ENCODE measurements at places on chromosomes 5 and 9.

GRCh38 chr5:115949096-115949495 lies 13.2 kb upstream of the LVRN start:
- no peak for DNase-seq

- no peak for DNase-seq
These were observed 8.2 kb upstream of the ZFYVE16 start for GRCh38 chr5:80399526-80400239.

GRCh38 chr5:179526978-179527377 lies 23.4 kb upstream of the RUFY1 start:
- DNase-seq: no peak

GRCh38 chr5:89283728-89284493 lies 400.9 kb upstream of the MEF2C start:
- no peak for DNase-seq

- no peak for DNase-seq
These were observed 479.2 kb upstream of the TUSC1 start for GRCh38 chr9:26157411-26157810.

DNA sequence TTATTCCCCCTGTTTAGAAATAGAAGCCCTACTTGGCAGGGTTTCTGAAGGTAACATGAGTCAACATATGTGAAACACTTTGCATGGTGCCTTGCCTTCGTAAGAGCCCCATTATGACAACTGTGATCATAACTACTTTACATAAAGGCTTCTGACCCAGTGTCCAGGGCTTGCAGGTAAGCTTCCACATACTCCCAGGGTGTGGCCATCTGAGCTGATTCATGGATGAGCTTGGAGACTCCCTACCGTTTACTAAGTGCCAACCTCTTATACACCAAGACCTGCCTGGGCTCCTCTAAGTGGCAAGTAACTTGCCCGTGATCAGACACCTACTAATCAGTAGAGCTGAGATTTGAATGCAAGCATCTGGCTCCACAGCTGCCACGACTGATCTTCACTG lies 62.8 kb upstream of the C5orf58 start:
- no peak for DNase-seq

GRCh38 chr5:143041972-143042770 lies 272.0 kb downstream of the ARHGAP26 start:
- no peak for DNase-seq

GRCh38 chr5:123803359-123803758 lies 291.4 kb downstream of the CSNK1G3 start:
- no peak for DNase-seq

DNA sequence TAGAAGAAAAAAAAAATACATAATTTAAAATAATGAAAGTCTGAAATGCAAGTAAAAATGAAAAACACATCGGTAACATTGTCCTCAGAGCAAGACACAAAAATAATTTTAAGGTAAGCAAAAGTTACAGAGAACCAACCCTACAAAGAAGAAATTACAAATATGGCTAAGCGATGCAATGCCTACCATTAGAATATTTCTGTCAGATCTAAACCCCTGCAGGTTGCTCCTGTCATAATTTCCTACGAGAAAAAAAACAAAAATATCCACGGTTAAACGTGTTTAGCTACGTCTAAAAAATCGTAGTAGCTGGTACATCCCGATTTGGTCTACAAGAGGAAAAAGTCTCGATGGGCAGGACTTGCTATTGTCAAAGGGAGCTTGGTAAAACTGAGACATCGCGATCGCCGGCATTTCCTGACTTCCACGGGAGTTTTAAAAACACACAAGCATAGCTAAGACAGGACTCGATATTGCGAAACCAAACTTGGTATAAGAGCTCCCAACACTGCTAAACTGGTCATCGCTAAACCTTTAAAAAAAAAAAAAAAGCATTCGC lies 1.1 kb upstream of the ANXA2R start:
- no peak for DNase-seq

DNA sequence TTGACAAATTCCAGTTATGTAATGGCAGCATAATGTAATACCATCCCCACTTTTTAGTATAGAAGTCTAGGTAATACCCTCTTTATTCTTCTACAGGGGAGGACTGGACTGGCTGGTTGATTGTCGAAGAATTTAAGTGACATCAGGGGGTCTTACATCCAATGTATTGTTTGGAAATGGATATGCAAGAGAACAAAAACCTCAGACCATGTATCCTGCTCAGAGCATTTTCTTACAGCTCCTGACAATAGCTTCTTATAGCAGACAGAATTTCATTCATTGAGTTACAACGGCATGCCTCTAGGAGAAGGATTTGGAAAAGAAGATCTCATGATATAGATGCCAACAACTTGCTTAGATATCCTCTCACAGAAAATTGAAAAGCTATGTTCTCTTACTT lies 2032.3 kb downstream of the EFNA5 start:
- no peak for DNase-seq

- no peak for DNase-seq
These were observed 602.8 kb downstream of the IRX1 start for GRCh38 chr5:4198461-4198860.

DNA sequence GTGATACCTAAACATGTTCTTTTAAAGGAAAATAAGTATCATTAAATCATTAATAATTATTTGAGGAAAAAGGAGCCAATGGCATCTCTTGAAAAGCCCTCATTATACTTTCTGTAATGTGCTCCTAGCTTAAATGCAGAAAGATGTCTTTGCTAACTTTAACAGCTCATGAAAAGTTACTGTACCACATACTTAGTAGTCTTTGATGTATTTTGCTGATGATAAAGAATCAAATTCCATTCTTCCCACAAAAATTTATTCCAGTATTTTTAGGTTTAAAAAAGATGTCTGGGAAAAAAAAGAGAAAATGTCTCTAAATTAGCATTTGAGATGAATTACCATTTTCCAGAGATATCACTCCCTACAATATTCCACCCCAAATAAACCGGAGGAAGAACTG lies 112.5 kb downstream of the PPP2R2B start:
- DNase-seq: no peak

GRCh38 chr5:5658889-5659465 lies 236.5 kb downstream of the ICE1 start:
- DNase-seq: no peak

GRCh38 chr9:93713716-93714115 lies 137.3 kb downstream of the PHF2 start:
- DNase-seq: no peak

DNA sequence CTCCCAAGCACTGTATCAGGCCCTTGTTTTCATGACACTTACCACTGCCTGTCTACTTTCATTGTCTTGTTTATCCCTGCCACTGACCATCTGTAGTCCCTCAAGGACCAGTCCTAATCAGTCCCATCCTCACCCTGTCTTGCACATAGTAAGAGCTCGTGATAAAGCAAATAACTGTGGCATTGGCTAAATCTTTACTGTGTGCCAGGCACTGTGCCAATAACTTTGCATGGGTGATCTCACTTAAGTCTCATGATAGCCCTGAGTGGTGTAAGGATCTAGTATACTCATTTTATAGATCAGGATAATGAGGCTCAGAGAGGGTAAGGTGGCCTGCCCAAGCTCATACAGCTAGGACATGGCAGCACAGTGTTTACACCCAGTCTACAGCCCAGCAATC lies 5.6 kb downstream of the CDX1 start:
- DNase-seq: no peak

DNA sequence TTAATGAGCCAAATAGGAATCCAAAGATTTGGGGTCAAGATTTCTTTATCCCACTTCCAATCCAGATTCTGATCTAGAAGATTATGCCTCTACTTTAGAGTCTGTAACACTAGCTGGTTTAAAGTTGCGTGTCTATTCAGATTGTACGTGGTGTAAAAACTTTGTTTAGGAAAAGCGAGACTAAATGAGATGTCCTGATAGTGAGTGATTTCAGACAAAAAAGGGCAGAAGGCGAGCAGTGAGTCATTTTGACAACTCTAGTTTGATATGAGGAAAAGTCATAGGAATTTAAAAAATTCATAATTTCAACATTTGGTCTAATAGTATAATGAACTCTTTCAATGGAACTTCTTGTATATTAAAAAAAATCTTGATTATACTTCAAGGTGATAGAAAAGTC lies 119.6 kb upstream of the KLF9 start:
- DNase-seq: no peak

- DNase-seq: no peak
These were observed 349.6 kb downstream of the SLIT3 start for GRCh38 chr5:168951356-168951755.

- no peak for DNase-seq
These were observed 21.0 kb downstream of the F2RL2 start for GRCh38 chr5:76602094-76602726.

- no peak for DNase-seq
These were observed 28.4 kb downstream of the LMX1B start for GRCh38 chr9:126642010-126642744.

DNA sequence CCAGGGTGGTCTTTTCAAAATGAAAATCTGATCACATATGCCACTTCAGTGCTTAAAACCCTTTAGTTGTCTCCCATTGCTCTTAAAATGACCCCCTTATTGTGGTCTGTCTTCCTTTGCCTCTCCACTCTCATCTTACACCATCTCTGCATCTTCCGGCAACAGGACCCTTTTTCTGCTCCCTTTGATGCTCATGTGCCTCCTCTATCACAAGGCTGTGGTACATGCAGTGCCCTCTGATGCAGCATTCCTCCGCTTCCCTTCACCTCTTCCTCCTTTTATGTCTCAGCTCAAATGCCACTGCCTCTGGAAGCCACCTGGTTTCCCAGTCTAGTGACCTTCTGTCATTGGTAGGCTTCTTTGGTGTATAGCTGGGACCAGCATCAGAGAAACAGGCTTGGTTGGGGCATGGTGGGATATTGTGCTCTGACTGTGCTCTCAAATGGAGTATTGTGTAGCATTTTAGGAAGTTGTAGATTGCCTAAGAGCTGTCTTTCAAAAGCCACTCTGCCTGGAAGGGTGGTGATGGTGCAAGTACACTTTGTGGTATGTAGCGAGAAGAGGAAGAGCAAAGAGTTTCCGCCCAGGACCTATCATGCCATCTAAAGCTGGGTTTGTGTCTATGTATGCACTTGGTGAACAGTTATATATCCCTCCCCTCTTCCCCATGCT lies 28.1 kb downstream of the ARHGAP26 start:
- DNase-seq: peak; percentile 46

- DNase-seq: no peak
These were observed 102.6 kb downstream of the CAAP1 start for GRCh38 chr9:26789959-26790358.

GRCh38 chr9:116369706-116370105 lies 216.1 kb downstream of the PAPPA start:
- no peak for DNase-seq

GRCh38 chr9:94758880-94759279 lies 32.4 kb downstream of the AOPEP start:
- DNase-seq: no peak

DNA sequence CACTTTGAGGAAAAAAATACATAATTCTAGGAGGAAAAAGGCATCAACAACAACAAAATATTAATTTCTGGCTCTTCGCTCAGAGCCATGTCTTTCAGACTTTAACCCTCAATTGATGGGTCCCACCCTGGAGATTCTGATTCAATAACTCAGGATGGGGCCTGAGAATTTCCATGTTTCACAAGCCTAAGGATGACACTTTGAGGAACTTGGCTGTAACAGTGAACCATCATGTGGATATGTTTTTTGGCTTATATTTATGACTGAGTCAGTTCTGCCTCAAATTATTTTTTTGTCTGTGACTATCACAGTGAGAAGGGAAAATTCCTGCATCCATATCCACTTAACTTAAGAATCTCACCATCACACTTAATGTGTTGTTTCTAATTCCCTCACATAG lies 504.6 kb downstream of the RASEF start:
- DNase-seq: no peak

DNA sequence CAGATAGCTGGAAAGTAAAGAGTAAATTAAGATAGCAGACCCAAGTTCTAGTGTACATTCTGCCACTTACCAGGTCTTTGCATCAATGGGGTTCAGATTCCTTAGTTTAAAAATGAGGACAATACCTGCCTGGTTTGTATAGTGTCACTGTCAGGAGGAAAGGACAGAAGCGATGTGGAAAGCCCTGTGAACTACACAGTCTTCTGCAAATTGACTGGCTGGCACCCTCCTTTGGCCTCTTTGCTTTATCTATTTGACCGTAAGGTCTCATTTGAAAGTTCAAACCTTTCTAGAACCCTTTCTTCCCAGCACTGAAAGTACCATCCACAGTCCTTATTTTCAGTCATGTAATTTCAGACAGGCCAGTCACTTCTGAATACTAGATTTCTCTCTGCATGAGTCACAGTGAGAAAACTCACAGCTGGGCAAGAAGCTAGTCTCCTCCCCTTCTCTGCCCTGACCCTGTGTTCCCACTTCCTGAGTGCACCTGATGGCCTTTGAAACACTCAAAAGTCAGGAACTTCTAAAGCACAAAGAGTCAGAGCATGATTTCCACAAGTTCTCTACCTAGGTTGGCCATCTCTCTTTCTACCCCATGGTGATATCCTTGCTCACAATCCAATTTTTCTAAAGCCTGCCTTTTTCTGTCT lies 91.3 kb upstream of the RASEF start:
- DNase-seq: peak; percentile 42

DNA sequence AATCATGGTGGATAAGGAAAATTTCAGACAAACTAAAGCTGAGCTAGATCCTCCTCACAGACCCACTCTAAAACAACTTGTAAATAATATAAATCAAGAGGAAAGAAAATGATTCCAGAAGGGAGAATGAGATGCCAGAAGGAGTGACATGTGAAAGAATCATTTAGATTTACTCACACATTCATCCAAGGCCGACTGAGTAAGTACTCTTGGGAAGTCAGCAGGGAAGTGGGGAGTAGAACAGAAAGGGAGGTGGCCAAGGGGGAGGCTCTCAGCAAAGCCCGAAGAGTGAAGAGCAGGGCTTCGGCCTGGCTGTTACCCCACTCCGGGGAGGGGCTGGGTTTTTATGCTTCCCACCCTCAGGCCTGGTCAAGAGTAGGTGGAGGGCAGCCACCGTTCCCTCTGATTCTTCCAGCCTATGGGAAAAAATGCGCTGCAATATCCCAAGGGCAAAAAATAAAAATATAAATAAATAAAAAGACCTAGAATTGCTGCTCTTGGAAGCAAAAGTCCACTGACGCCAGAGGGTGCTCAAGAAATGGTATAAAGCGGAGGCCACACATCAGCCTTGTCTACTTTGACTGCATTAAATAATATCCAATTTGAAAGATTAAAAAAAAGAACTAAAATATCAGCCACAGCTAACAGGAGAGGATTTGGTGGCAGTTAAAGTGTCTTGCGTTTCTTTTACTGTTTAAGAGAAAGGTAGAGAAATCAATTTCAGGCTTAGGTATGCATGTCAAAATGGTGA lies 110.2 kb upstream of the COL5A1 start:
- no peak for DNase-seq

GRCh38 chr5:73896097-73896496 lies 270.1 kb downstream of the ARHGEF28 start:
- DNase-seq: no peak

Measured in mucosa of gallbladder (tissue), 1 donor.